Vagina (tissue), 2 donors: ENCODE measurements at places on chromosomes 1 and 21. TPM values are rescaled to one million over a fixed set of nuclear protein-coding genes. Genes with fewer than 3 reads are reported as not detected.

CDC20 gene
- 11.0 TPM for total RNA-seq

AQP10 gene
- total RNA-seq = not detected

DNA sequence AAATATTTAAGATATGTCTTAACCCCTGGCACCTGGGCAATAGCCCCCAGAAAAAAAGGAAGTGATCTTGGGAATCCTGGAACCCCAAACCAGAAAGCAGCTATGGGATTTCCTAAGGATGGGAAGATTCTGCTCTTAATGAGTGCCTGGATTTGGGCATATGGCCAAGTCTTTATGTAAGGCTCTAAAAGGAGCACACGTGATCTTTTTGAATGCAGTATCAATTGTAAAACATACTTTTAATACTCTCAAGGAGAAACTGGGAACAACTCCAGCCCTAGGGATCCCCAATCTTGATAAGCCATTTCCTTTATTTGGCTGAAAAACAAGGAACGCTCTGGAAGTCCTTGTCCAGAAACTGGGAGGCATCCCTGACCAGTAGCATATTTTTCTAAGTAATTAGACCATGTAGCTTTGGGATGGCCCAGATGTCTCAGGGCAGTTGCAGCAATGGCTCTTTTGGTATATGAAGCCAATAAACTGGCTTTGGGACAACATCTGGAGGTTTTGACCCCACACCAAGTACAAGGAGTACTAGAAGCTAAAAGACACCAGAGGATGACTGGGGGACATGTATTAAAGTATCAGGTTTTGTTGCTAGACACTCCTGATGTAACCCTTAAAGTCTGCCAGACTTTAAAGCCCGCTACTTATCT lies 80.9 kb upstream of the KIAA0040 start:
- H3K4me3 ChIP-seq = no peak overlapping the region
- no peak for DNase-seq
- no peaks in the 10 kb centered on the region for H3K27me3 ChIP-seq
- H3K36me3 ChIP-seq = no peaks in the 10 kb centered on the region
- H3K4me1 ChIP-seq = no peaks in the 10 kb centered on the region
- H3K27ac ChIP-seq = no peak overlapping the region

DNA sequence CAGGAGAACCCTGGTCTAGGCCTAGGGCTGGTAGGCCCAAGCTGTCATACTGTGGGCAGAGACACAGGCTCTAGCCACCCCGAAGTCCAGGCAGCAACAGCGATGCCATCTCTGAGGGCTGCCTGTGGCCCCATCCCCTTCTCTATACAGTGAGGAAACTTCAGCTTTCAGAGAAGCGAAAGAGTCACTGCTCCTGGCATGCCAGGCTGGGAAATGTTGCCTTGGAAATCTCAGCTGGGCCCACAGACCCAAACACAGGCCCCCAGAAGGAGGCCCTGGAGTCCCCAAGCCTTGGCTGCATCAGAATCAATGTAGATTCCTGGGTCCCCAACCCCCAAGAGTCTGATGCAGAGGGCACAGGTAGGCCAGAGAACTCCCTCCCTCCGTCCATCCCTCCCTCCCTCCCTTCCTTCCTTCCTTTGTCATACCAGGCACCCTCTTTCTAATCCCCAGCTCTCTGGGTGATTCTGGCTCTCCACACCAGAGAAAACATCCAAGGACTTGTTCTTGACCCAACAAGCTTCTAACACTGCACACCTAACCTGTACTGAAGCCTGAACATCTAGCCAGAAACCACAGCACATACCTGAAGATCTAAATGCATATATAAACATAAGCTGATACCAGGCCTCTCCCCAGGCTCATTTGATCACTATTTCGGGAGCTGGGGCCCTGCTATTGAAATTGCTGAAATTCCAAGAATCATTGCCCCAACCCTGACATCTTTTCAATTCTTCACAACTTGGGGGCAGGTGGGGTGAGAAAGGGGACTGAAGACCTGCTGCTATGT lies 143.2 kb upstream of the EDN2 start:
- H3K27ac ChIP-seq = no peak overlapping the region
- no peak overlapping the region for H3K4me3 ChIP-seq
- H3K4me1 ChIP-seq = peaks cover 18% of the 10 kb centered on the region
- no peaks in the 10 kb centered on the region for H3K36me3 ChIP-seq
- no peak for DNase-seq

DNA sequence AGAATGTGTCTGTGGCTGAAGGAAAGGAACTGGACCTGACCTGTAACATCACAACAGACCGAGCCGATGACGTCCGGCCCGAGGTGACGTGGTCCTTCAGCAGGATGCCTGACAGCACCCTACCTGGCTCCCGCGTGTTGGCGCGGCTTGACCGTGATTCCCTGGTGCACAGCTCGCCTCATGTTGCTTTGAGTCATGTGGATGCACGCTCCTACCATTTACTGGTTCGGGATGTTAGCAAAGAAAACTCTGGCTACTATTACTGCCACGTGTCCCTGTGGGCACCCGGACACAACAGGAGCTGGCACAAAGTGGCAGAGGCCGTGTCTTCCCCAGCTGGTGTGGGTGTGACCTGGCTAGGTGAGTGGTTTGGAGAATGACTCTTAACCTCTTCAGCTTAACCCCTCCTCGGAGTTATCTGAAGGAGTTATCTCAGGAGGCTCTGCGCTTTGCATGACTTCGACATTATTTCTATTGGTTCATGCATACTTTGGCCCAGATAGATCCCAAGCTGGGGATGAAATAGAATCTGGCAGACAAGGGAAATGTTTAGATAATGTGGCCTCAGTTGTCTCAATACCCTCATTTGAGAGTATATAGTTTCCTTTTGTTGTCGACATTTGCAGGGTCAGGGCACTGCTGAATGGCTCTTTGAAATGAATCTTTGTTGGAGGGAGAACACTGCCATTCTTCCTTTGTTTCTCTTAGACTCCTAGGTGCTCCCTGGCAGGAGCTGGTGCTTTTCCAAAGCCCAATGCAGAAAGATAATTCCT lies 39.7 kb downstream of the PTGFRN start:
- H3K27ac ChIP-seq = peak overlapping the region; percentile 51
- no peaks in the 10 kb centered on the region for H3K36me3 ChIP-seq
- DNase-seq = no peak
- H3K27me3 ChIP-seq = no peaks in the 10 kb centered on the region
- no peak overlapping the region for H3K4me3 ChIP-seq

DNA sequence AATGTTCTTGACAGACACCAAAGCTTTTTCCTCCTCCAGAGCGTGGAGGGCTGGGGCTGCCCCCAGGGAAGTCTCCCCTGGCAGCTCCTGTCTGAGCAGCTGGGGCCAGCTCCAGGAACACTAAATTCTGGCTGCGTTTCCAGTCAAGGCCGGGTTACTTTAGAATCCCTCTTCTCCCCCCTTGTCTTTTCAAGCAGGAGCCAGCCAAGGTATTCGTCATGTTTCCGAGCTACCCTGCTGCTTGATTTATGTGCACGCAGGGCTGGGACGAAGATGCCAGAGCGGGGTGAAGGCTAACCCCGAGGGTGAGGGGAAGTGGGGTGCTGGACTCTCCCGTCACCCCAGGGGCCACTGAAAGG lies 68.1 kb upstream of the ANGPTL1 start:
- H3K36me3 ChIP-seq = no peaks in the 10 kb centered on the region
- peaks cover 39% of the 10 kb centered on the region for H3K4me1 ChIP-seq
- no peak for DNase-seq
- H3K27ac ChIP-seq = peak overlapping the region; percentile 83
- no peaks in the 10 kb centered on the region for H3K27me3 ChIP-seq

DNA sequence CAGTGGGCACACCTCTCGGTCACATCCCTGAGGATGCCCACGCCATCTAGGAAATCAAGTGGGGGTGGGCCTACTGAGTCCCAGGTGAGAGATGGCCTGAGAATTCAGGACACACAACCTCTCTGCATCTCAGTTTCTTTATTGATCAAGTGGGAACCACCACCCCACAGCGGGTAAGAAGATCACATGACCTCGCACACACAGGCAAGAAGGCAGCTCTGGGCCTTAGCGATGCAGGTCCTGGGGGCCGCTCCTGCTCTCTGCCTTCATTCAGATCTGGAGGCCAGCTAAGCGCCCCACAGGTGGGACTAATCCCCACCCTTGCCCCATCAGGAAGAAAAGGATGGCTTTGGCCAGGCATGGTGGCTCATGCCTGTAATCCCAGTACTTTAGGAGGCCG lies 63.2 kb downstream of the PGBD5 start:
- H3K27ac ChIP-seq = no peak overlapping the region
- H3K4me3 ChIP-seq = no peak overlapping the region
- H3K4me1 ChIP-seq = peaks cover 18% of the 10 kb centered on the region
- DNase-seq = no peak
- no peaks in the 10 kb centered on the region for H3K36me3 ChIP-seq
